Adrenal gland (tissue), 19 donors: ENCODE measurements at places on chromosomes 5 and 9. TPM values are rescaled to one million over a fixed set of nuclear protein-coding genes. Genes with fewer than 3 reads are reported as not detected.

The STARD4 gene
- 13.3 TPM for total RNA-seq

The ANKRD18B gene
- not detected for total RNA-seq

The NXNL2 gene
- not detected for total RNA-seq

The ANXA2R gene
- 3.1 TPM for total RNA-seq

The PCDHGC3 gene
- 56.8 TPM for total RNA-seq

The LCP2 gene
- 35.3 TPM for total RNA-seq

The RLN1 gene
- not detected for total RNA-seq

The KIF12 gene
- not detected for total RNA-seq

The COL27A1 gene
- 5.1 TPM for total RNA-seq

DNA sequence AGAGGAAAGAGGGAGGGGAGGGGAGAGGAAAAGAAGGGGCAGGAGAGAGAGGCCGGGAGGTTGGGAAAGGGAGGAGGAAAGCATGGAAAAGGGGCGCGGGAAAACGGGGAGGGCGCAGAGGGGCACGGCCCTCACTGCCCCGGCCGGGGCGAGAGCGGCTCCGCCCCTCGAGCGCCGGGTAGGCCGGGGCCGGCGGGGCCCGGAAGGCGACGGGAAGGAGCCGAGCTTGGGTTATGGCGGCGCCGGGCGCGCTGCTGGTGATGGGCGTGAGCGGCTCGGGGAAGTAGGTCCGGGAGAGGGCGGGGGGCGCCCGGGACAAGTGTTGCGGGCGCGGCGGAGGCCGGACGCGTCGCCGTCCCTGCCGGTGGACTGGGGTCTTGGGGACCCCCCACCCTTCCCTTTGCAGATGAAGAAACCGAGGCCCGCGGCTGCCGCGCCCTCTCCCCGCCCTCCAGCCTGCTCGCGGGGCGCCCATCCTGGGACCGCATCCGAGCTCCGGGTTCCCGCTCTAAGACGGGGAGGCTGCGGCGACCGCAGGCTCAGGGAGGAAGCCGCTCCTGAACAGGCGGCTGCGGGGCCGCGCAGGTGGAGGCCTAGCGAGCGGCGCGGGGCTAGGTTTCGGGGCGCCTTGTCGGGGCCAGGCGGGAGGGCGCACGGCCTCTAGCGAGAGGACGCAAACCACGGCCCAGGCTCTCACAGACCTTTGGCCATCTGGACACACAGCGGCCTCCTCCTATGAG, at the start of gene IDNK:
Gene IDNK, plus strand, starts transcription at position 205 of the 740 bp plus-strand sequence. Its CDS starts 29 bp downstream, at position 234.
- H3K36me3 ChIP-seq, result no peaks in the 10 kb centered on the region
- H3K4me3 ChIP-seq, result peak within 1 kb of the TSS; percentile 89
- no peaks in the 10 kb centered on the region for H3K27me3 ChIP-seq
- H3K27ac ChIP-seq, result peak within 1 kb of the TSS; percentile 89

- no peaks in the 10 kb centered on the region for H3K36me3 ChIP-seq
- no peaks in the 10 kb centered on the region for H3K27me3 ChIP-seq
- H3K4me3 ChIP-seq, result no peak overlapping the region
- H3K4me1 ChIP-seq, result peaks cover 49% of the 10 kb centered on the region
These were observed 26.9 kb downstream of the NDST1 start for GRCh38 chr5:150534811-150535210.

DNA sequence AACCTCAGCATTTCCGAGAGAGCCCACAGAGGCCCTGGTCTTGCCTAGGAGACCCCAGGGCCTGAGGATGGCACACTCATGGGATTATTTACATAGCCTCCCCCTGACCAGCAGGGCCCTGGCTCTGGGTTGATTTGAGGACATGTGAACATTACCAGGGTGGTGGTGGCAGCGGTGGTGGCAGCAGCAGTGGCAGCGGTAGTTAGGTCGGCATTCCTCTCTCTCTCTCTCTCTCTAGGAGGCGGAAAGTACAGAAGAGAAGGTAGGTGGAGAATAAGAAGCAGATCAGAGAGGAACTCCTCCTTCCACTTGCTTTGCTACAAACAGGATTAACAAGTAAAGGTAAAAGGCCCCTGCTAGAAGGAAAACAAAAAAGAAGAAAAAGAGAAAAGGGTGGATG, 39.3 kb downstream of the B4GALT1 start:
- peaks cover 20% of the 10 kb centered on the region for H3K4me1 ChIP-seq
- H3K4me3 ChIP-seq, result no peak overlapping the region

DNA sequence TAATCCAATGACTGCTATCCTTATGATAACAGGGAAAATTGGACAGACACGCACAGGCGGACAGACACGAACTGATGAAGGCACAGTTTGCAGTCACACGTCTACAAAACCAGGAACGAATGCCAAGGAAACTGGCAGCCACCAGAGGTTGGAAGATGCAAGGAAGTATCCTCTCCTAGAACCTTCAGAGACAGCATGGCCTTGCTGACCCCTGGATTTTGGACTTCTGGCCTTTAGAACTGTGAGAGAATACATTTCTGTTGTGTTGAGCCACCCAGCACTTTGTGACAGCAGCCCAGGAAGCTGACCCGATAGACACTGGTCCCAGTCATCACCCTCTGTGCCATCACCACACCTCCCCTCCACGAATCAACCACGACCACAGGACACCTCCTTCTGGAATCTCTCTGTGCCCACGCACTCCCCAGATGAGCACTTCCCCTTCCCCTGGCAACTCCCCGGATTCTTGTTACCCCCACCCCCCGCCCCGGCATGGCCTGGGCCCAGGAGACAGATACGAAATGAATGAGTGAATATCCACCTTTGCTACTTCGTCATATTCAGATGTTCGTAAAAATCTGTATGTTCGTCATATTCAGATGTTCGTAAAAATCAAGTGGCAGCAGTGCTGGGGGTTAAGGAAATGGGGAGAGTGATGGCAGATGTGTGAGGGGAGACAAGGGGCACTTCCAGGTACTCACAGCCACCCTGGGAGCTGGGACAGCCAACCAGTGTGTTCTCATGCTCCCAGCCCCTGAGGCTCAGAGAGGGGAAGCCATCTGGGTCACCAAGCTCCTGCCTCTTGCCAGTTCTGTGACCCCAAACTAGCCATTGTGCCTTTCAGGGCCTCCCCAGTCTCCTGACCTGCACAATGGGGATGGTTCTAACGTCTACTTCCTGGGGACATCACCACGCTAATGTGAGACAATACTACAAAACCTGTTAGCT, 18.5 kb downstream of the GBGT1 start:
- no peaks in the 10 kb centered on the region for H3K36me3 ChIP-seq
- DNase-seq, result no peak

DNA sequence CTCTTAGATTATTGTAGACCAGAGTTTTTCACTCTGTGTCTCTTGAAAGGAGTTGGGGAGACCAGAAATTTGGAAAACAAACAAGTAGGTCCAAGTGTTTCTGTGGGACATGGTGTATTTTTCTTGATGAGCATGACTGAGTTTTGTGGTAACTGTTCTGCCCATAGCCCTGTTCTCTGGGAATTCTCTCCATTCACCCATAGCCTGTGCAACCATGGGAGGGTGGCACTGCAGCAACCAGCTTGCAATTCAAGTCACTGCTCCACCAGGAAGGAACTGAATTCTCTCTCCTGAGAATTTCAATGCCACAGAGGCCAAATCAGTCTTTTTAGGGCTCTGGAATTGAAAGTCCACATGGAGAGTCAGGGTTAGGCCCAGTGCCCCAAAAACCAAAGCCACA, 475.3 kb upstream of the TRPC7 start:
- no peak overlapping the region for H3K27ac ChIP-seq
- no peaks in the 10 kb centered on the region for H3K36me3 ChIP-seq
- H3K4me1 ChIP-seq, result no peaks in the 10 kb centered on the region
- no peak for DNase-seq
- no peaks in the 10 kb centered on the region for H3K27me3 ChIP-seq
- no peak overlapping the region for H3K4me3 ChIP-seq

DNA sequence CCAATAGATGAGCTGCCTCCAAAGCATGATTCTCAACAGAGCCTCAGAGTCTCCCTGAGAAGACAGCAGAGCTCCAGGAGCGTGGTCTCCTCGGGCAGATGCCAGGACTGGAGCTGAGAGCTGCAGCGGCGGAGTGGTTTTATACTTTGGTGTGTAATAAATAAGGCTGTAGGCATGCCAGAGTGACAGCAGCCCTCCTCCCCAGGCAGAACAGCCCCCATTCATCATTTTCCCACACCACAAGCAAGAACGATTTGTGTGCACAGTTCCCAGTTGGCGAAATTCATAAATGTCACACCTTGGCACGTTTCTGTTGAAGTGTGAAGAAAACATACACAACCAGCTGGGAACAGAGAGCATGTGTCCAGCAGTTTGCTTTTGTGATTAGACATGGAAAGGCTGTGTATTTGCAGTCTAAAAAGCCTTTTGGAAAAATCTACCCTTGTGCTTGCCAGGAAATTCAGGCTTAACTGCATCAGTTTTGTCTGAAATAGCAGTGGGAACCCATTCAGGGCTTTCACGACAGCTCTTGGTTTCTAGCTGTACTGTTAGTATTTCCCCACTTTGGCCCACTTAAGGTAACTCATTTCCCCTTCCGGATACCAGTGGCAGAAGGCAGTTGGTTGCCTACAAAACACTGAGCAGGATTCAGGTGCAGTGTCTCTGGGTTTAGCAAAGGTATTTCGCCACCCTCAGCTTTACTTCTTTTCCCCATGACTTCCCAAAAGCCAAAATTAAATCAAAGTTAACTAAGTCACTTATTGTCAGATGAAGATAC, at the start of gene C1QTNF3:
Gene C1QTNF3, minus strand, starts transcription at position 115 of the 778 bp plus-strand sequence. Its CDS starts 88 bp downstream, at position 27.
- no peak for DNase-seq
- no peaks in the 10 kb centered on the region for H3K36me3 ChIP-seq
- H3K4me3 ChIP-seq, result no peak within 1 kb of the TSS
- no peaks in the 10 kb centered on the region for H3K27me3 ChIP-seq
- peaks cover 3% of the 10 kb centered on the region for H3K4me1 ChIP-seq
- no peak within 1 kb of the TSS for H3K27ac ChIP-seq

- no peaks in the 10 kb centered on the region for H3K36me3 ChIP-seq
- DNase-seq, result no peak
- H3K27me3 ChIP-seq, result peaks cover 5% of the 10 kb centered on the region
- H3K4me3 ChIP-seq, result no peak overlapping the region
These were observed 2.9 kb upstream of the NXNL2 start for GRCh38 chr9:88531920-88532698.

- DNase-seq, result no peak
- no peaks in the 10 kb centered on the region for H3K4me1 ChIP-seq
- H3K27ac ChIP-seq, result no peak overlapping the region
- no peak overlapping the region for H3K4me3 ChIP-seq
- H3K27me3 ChIP-seq, result no peaks in the 10 kb centered on the region
These were observed 26.1 kb downstream of the AP3B1 start for GRCh38 chr5:78268356-78268755.

GRCh38 chr9:29830821-29831220, 2257.5 kb upstream of the C9orf72 start:
- H3K36me3 ChIP-seq, result no peaks in the 10 kb centered on the region
- no peak overlapping the region for H3K4me3 ChIP-seq
- no peaks in the 10 kb centered on the region for H3K4me1 ChIP-seq

DNA sequence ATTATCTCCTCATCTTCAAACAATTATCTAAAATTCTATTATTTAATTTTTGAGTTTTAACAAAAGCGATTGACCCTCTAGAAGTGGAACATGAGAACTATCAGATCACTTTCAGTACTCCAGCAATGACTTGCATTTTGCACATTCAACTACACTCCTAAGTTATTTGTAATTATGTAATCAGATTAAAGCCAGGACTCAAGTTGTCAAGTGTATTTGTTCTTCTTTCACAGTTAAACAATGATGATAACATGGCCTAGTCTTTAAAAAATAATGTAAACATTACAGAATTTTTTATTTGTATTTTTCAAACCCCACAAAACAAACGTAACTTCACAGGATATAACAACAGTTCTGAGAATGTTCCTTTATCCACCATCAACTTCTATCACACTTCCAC, 2148.9 kb upstream of the ACO1 start:
- H3K4me1 ChIP-seq, result no peaks in the 10 kb centered on the region
- H3K27ac ChIP-seq, result no peak overlapping the region
- no peaks in the 10 kb centered on the region for H3K36me3 ChIP-seq
- H3K27me3 ChIP-seq, result no peaks in the 10 kb centered on the region
- no peak overlapping the region for H3K4me3 ChIP-seq

DNA sequence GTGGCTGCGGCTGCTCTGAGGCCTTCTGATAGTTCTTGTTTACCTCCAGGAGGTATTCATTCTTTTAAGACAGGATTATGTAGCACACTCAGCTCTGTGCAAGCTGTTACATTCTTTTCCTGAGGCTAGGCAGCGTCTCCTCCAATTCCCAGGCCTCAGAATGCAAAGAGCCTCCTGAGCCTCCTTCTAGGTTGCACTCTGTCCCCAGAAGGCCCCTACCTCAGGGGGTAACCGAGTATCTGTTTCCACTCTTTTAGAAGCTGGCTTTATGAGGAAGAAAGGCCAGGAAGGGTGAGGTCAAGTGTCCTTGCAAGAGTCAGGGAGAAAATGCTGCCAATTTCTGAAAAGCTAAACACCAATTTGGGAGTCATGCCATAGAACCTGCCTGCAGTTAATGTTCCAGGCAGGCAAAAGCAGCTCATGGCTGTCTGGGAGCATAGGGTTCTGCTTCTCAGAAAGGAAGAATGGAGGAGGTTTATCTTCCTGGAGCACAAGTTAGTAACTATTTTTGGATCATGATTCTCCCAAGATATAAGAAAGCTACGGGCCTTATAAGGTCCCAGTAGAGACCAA, 178.9 kb downstream of the SEMA6A start:
- no peak overlapping the region for H3K4me3 ChIP-seq
- peaks cover 12% of the 10 kb centered on the region for H3K4me1 ChIP-seq
- H3K36me3 ChIP-seq, result no peaks in the 10 kb centered on the region
- no peak for DNase-seq

DNA sequence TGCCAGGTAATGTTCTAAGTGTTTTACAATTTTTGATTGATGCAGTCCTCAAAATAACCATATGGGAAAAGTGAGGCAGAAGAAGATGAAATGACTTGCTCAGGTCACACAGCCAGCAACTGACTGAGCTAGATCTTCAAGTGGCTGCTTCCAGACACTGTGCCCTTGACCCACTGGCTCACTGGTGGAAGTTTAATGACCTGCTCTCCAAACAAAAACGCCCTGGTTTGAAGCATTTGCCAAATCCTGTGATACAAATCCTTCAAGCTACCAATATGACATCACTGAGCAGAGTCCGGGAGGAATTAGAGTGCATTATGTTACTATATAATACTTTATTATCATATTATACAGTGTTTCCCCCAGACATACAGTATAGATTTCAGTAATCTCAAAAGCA, 459.4 kb downstream of the GADD45G start:
- no peak overlapping the region for H3K4me3 ChIP-seq
- H3K27me3 ChIP-seq, result no peaks in the 10 kb centered on the region
- no peak overlapping the region for H3K27ac ChIP-seq

- no peak overlapping the region for H3K4me3 ChIP-seq
- DNase-seq, result no peak
- H3K27ac ChIP-seq, result no peak overlapping the region
These were observed 117.3 kb upstream of the FGF10 start for GRCh38 chr5:44506561-44506960.
